ENCODE measurements at places on chromosomes 1 and 21.

GRCh38 chr1:80047791-80048190 is 1041.3 kb upstream of the ADGRL4 start:
- DNase-seq: no peak

DNA sequence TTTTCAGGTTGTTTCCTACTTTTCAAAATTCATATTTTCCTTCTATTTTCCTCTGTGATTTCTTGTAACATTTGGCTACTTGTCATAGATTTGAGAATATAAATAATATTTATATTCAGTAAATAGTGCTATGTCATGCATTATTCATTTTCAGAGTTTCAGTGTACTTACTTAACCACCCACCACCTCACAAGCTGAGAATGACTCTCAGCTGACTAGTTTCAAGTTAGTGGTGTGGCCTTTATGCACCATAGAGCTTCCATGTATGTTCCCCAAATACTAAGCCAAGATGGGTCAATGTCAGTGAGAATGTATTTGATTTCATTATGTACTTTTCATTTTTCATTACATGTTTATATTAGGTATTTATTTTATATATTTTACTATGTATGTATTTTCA is 56.9 kb upstream of the RGS1 start:
- DNase-seq: no peak

- DNase-seq: no peak
These were observed 2.6 kb downstream of the S100A16 start for GRCh38 chr1:153610334-153610733.

DNA sequence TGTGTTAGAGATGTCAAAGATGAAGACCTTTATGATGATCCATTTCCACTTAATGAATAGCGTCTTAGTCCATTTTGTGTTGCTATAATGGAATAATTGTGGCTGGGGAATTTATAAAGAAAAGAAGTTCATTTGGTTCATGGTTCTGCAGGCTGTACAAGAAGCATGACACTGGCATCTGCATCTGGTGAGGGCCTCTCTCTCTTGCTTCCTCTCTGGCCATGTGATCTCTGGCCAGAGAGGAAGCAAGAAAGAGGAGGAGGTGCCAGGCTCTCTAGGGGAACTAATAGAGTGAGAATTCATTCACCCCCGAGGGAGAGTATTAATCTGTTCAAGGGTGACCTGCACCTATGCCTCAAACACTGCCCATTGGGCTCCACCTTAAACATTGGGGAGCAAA is 242.8 kb downstream of the DISC1 start:
- no peak for DNase-seq

- no peak for DNase-seq
These were observed 2151.6 kb downstream of the MRPL39 start for GRCh38 chr21:23455676-23456075.

DNA sequence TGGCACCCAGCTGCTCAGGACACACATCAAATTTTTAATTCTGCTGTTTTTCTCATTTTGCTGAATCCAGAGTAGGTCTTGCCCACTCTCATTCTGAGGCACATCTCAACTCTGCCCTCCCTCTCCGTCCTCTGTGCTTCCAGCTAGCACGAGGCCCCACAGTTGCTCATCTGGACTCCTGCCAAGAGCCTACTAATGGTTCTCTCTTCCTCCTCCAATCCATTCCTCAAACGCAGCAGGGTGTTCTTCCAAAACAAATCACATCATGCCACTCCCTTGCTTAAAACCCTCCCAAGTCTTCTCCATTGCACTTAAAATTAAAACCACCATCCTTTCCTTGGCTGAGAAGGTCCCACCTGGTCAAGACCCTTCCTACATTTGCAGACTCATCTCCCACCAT is 49.8 kb upstream of the SCAF4 start:
- DNase-seq: no peak

DNA sequence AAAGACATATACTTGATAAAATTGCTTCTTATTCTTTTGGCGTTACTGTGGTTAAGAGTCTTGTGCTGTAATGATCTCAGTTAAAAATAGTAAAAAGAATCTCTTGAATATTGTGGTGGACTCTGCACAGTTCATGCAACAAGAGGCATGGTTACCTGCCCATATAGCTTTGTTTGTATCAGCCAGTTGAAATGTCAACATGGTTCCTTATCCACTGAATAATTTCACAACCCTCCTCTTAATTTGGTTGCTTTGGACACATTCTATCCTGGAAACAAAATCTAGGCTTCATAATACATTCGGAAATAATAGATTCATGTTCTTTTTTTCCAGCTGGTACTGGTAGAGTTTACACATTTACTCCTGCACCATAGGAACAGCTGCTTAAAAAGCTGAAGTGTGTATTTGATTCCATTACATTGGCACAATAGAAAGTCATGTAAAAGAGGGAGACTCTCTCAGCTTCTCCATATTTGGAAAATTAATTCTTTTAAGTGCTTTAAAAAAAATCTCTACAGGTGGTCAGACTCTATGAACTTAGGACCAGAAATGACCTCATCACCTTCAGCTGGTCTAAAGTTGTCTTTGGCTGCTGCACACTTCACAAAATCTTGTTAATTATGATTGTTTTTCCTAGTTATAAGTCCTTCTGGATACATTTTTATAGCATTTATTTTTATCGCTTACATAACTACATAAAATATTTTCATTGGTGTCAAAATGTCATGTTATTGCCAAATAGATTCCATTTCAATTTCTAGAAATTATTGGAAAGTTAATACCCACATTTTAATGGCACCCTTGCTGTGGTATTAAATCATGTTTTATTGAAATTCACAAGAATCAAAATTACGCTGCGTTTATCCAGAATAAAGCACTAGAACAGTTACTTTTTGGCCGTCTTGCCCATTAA is 100.2 kb downstream of the LTN1 start:
- DNase-seq: no peak

- no peak for DNase-seq
These were observed 34.7 kb upstream of the RGL1 start for GRCh38 chr1:183769956-183770815.

GRCh38 chr1:53957194-53957818 is 11.2 kb downstream of the LRRC42 start:
- no peak for DNase-seq

GRCh38 chr1:96771847-96772246 is 50.3 kb downstream of the PTBP2 start:
- DNase-seq: no peak

DNA sequence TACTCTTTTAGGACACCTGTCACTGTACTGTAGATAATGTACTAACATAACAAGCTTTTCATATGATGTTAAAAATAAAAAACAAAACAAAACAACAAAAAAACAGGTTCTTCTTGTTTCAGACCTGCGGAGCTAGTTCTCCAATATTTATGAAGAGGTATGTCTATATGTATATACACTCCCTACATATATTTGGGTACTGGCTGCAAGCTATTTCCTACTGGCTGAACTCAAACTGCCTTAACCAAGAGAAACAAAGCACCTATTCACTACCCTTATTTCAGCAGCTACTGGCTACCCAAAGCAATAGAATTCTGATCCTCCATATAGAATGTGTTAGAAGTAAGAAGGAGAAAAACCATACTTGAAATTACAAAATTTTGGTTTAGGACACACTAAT is 73.5 kb downstream of the ABL2 start:
- DNase-seq: no peak

- DNase-seq: no peak
These were observed 328.9 kb downstream of the NUF2 start for GRCh38 chr1:163650624-163651023.

- no peak for DNase-seq
These were observed 1.3 kb upstream of the INPP5B start for GRCh38 chr1:37948166-37948565.

- no peak for DNase-seq
These were observed 217.9 kb downstream of the FOXD2 start for GRCh38 chr1:47655521-47656300.

DNA sequence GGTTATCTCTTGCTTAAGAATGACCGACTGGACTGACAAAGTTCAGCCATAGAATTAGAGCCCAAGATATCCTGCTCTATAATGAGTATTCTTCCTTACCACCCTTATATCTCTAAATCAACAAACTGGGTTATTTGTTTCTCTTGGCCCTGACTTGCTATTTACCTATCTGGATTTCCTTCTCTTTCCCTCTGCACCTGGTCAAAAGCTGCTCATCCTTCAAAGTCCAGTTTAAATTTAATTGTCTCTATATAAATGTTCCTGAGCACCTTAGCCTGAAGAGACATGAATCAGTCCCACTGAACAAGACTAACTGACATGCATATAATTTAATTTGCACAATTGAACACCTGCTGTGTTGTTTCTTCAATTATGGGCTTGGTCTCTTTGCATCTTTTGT is 127.1 kb upstream of the KCNJ15 start:
- no peak for DNase-seq

- no peak for DNase-seq
These were observed 156.2 kb downstream of the TGFBR3 start for GRCh38 chr1:91729621-91730358.

DNA sequence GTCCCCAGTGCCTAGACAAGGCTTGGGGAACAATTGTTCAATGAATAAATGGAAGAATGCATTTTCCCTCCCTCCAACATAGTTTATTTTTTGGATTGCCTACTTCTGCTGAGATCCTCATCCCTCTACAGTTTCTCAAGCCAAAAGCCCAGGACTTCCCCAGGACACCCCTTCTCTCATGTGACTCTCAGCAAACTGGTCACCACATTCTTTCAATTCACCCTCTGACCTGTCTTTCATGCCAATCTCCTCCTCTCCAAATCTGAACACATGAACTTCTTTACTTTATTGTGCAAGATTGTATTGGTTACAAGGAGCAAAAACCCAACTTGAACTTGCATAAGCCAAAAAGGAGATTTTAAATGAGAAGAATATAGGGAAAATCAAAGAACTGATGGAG is 103.2 kb upstream of the JUN start:
- DNase-seq: no peak

DNA sequence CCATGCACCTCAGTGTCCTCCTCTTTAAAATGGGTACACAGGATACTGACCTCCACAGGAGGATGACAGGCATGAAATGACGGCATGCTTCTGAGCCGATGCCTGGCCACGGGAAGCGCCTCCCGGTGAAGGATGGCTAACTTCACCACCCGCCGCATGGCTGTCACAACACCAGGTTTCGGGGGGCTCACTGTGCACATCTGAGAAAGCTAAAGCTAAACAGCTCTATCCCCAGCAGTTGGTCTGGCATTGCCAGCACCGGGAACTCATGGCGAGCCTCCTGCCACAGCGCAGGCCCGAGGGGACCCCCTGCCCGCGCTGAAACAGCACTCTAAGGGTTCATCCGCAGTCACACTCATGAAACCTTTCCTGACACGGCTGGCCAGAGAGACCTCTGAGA is 16.0 kb downstream of the NPHP4 start:
- DNase-seq: no peak

- DNase-seq: peak; percentile 33
These were observed 754 bp downstream of the PRRC2C start for GRCh38 chr1:171486048-171486519.

- no peak for DNase-seq
These were observed 38.1 kb downstream of the TOMM20 start for GRCh38 chr1:235090406-235091069.

GRCh38 chr1:54400329-54400728 is 5.9 kb downstream of the SSBP3 start:
- DNase-seq: no peak

- DNase-seq: no peak
These were observed 25.3 kb downstream of the ACTA1 start for GRCh38 chr1:229408458-229409037.

DNA sequence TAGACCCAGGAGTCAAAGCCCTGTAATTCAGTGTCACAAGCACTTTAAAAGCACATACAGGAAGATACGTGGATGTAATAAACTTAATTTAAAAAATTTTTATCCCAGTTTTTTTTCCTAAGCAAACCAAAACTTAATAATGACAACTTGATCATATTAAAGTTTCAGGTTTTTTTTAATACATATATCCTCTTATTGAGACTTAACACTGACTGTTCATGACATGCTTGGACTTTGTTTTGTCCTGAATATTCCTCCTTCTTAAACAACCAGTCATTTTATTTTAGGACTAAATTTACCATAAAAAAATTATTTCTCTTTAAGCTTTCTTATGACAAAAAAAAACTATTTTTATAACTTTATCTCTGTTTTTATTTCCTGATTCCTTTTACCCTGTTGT is 64.1 kb downstream of the WDR4 start:
- DNase-seq: no peak

- peak; percentile 25 for DNase-seq
These were observed 19.4 kb downstream of the PLEKHO1 start for GRCh38 chr1:150168960-150169601.

GRCh38 chr1:80678438-80678837 is 1122.3 kb upstream of the ADGRL2 start:
- no peak for DNase-seq

DNA sequence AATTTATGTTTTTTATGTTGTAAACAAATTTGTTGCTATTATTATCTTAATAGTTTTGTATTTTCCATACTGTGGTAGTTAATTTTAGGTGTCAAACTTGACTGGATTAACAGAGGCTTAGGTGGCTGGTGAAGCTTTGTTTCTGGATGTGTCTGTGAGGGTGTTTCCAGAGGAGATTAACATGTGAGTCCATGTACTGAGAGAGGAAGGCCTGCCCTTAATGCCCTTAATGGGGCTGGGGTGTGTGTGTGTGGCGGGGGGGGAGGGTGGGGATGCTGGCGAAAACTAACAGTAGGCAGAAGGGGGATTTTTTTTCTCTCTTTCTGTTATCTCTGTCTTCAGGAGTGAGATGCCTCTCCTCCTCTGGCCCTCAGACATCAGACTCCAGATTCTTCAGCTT is 1.9 kb downstream of the OR14A16 start:
- no peak for DNase-seq

- DNase-seq: no peak
These were observed 45.9 kb downstream of the FAAP20 start for GRCh38 chr1:2148691-2149090.

DNA sequence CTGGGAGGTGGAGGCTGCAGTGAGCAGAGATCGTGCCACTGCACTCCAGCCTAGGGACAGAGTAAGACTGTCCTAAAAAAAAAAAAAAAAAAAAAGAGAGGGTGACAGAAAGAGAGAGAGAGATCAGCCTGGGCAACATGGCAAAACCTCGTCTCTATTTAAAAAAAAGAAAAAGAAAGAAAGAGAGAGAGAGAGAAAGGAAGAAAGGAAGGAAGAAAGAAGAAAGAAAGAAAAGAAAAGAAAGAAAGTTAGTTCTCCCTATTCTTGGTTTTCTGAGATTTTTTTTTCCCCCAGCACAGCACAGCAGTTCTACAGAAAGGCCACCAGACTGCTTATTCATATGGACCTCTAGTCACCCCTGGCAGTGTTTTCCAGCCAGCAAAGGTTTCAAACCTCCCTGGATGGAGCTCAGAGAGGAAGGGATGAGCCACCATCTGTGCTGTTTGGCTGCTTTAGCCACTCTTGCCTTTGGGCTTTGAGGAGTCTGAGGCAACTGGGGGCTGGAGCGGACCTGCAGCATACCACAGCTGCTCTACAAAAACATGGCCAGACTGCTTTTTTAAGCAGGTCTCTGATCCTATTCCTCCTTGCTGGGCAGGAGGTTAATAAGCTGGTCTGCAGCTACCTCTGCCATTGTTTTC is 10.6 kb downstream of the S100A6 start:
- no peak for DNase-seq

- no peak for DNase-seq
These were observed 144.5 kb upstream of the RUNX3 start for GRCh38 chr1:25074351-25075227.

- DNase-seq: no peak
These were observed 57.3 kb downstream of the LAMC2 start for GRCh38 chr1:183243161-183244050.
